SW 1271 (cell line): ENCODE measurements at places on chromosomes 16 and 17.

DNA sequence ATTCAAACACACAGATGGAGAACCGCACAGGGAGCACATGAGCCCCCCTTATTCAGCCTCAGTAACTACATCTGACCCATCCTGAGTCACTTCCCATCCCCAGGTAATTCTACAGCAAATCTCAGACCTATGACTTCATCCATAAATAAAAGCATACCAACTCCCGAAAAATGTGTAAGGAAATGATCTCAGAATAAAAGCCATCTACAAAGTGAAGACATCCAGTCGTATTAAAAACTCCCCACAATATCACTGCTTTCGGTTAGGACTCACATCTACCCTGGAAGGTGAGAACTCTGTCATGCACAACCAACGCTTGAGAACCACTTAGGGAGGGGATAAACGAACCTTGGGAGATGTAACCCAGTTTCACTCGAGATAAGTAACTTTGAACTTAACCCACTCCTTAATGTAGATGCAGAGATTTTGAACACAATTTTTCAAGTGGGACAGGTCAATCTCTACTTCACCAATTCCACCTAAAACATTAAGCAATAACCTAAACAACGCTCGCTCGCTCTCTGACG lies 1.3 kb downstream of the USP36 start:
- no peak for DNase-seq

GRCh38 chr17:80731323-80731722 lies 186.7 kb downstream of the RPTOR start:
- DNase-seq = no peak

GRCh38 chr17:78526231-78527025 lies 50.8 kb downstream of the DNAH17 start:
- no peak for DNase-seq

- no peak for DNase-seq
Observed at GRCh38 chr16:67965668-67966548, 2.5 kb downstream of the SLC12A4 start.

- DNase-seq = no peak
Observed at GRCh38 chr17:2140683-2141082, 85.8 kb downstream of the HIC1 start.

GRCh38 chr16:65934443-65934842 lies 432.0 kb upstream of the CDH5 start:
- no peak for DNase-seq

GRCh38 chr17:5785338-5785737 lies 201.0 kb upstream of the NLRP1 start:
- DNase-seq = peak; percentile 39

DNA sequence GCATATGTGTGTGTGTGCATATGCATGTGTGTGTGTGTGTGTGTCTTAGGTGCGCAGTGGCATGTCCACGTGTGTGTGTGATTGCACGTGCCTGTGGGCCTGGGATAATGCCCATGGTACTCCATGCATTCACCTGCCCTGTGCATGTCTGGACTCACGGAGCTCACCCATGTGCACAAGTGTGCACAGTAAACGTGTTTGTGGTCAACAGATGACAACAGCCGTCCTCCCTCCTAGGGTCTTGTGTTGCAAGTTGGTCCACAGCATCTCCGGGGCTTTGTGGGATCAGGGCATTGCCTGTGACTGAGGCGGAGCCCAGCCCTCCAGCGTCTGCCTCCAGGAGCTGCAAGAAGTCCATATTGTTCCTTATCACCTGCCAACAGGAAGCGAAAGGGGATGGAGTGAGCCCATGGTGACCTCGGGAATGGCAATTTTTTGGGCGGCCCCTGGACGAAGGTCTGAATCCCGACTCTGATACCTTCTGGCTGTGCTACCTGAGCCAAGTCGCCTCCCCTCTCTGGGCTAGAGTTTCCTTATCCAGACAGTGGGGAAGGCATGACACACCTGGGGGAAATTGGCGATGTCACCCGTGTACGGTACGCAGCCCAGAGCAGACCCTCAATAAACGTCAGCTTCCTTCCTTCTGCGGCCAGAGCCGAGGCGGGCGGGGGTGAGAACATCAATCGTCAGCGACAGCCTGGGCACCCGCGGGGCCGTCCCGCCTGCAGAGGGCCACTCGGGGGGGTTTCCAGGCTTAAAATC lies 47.6 kb downstream of the IL21R start:
- no peak for DNase-seq
